ENCODE measurements at places on chromosomes 3 and 15.

DNA sequence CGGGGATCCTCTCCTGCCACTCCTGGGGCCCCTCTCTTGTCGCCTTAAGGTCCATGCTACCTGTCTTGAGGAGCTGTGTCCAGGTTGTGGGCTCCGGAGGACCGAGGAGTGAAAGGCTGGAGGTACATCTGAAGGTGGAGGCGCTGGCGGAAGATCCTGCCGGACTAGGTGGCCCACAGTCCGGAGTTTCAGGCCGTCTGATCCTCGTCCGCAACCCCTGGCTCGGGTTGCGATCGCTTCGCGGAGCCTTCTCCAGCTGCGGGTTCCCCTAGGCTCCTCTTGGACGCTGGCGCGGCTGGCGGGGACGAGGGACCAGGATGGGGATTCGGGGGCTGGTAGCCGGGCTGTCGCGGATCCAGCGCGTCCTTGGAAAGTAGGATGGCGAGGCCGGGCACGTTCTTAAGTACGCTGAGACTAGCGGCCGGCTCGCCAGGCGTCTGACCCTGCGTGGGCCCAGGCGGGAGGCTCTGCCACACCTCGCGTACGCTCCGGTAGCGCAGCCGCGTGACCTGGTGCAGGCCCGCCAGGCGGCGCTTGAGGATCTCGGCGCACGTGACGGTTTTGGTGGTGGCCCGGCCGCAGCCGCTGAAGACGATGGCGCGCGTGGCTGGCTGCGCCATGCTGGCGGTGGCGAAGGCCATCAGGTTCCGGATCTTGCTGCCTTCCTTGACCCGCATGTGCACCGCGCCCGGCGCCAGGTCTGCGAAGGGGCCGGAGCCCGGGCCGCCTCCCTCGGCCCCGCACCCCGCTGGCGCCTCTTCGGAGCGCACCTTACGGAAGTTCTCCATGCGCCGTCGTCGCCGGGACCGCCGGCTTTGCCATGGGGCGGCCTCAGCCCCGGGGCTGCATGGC, 550 bp downstream of the RPP25 start:
- DNase-seq: peak; percentile 71

- no peak for DNase-seq
These were observed 125.6 kb downstream of the PLCH1 start for GRCh38 chr3:155619118-155619915.

- no peak for DNase-seq
These were observed 69.6 kb upstream of the GSK3B start for GRCh38 chr3:120163816-120164215.

- no peak for DNase-seq
These were observed 18.5 kb downstream of the C3orf85 start for GRCh38 chr3:109154979-109155378.

DNA sequence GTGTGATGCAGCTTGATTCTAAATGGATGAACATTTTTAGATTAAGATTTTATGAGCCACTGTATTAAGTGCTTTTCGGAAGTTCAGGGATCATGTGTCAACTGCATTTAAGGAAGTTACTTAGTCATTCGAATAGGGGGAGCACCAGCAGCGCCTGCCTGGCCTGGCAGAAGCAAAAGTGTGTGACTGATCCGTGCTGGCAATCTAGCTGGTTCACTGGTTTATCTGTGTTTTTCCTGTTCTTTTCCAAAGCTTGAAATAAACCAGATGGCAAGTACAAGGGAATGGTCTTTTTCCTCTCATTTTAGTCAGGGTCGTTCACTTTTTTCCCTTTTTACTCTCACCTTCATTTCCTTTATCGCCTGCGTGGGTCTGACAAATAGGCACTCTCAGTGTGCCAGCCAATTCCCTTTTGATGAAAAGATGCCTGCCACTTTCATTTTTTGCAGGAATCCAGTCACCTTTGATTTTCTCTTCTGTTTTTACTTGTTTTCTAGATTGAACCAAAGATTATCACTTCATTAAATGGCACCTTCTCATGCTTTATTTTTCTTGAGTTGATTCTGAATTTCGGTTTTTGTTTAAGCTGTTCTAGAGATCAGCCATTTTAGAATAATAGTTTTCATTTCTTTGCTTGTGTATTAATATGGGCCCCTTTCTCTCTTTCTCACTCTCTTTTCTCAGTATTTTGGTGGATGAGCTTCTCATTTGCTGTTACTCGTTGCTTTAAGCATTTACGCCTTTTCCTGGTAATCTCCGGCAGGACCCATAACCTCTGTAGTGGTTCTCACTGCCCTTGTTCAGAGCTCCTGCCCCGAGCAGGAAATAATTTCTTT, 2.8 kb downstream of the ABHD2 start:
- DNase-seq: peak; percentile 61

DNA sequence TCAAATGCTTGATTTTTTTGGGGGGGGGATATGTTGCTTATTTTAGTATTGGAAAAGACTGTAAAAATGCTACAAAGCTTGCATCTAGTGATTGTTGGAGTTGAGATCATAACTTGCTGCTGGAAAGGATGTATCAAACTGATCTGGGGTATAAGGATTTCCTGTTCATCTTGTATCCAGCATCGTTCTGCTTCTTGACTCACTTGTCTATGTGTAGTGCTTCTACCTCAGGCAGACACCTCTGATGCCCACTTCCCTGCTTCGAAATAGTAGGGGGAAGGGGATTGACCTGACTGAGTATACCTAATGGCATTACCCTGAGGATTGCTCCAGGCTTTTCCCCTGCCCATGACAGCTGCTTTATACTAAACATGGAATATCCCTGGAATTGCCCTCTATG, 42.7 kb downstream of the STT3B start:
- DNase-seq: no peak

- no peak for DNase-seq
These were observed 35.1 kb downstream of the POC1A start for GRCh38 chr3:52119099-52119498.

DNA sequence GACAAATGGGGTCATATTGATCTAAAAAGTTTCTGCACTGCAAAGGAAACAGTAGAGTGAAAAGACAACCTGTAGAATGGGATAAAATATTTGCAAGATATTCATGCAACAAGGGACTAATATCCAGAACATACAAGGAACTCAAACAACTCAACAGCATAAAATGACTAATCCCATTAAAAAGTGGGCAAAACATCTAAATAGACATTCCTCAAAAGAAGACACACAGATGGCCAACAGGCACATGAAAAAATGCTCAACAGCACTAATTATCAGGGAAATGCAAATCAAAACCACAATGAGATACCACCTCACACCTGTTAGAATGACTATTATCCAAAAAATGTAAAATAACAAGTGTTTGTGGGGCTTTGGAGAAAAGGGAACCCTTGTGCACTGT, 8.8 kb downstream of the SLC12A8 start:
- no peak for DNase-seq

- no peak for DNase-seq
These were observed 8.2 kb upstream of the C3orf38 start for GRCh38 chr3:88141458-88142083.

- peak; percentile 90 for DNase-seq
These were observed 333.0 kb upstream of the SATB1 start for GRCh38 chr3:18758047-18758704.

GRCh38 chr3:13065727-13066126, 7.5 kb downstream of the IQSEC1 start:
- no peak for DNase-seq

- peak; percentile 86 for DNase-seq
These were observed 19.5 kb downstream of the PPCDC start for GRCh38 chr15:75042730-75043508.

DNA sequence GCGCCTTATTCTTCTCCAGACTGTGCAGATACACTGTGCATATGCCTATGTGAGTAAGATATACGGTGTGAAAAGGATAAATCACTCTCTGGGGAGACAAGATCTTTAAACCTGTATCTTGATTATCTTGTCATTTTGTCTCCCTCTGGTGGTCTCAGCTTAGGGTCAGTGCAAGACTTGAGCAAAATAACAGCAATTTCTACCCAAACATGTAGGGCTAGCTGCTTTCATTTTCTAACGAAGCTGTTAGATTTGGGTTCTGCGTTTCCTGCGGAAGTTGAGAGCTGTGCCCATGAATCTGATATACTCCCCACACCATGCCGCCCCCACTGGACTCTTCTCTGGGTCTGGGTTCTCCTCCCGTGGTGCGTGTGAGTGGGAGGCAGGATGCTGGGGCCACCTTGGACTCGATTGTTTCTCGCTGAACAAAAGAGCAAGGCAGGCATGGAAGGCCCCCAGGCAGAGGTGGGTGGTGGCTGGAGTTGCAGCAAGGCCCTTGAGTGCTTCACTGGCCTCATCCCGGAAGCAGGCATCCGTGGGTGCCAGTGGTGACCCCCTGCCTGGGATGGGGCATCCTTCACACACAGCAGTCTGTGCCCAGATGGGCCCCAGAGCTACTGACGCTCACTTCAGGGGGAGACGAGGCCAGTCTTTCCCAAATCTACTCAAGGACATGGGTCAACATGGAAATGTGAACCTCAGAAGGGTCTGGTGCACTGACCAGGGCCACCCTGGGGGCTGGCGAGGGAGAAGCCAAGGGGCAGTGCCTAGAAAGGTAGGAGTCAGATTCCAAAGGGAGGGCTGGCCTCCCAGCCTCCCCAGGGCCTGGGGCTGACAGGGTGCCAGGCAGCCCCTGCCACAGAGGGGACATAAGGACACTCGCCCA, 179.6 kb downstream of the NSMCE3 start:
- DNase-seq: peak; percentile 32

- no peak for DNase-seq
These were observed 69.9 kb downstream of the FBLN2 start for GRCh38 chr3:13618836-13619235.
